ENCODE measurements at places on chromosomes 3 and 15. TPM values are rescaled to one million over a fixed set of nuclear protein-coding genes. Genes with fewer than 3 reads are reported as not detected.

GRCh38 chr3:182370949-182371348, 422.4 kb upstream of the ATP11B start:
- DNase-seq, result no peak

GRCh38 chr15:67150023-67150860, 84.8 kb downstream of the SMAD3 start:
- DNase-seq, result no peak

DNA sequence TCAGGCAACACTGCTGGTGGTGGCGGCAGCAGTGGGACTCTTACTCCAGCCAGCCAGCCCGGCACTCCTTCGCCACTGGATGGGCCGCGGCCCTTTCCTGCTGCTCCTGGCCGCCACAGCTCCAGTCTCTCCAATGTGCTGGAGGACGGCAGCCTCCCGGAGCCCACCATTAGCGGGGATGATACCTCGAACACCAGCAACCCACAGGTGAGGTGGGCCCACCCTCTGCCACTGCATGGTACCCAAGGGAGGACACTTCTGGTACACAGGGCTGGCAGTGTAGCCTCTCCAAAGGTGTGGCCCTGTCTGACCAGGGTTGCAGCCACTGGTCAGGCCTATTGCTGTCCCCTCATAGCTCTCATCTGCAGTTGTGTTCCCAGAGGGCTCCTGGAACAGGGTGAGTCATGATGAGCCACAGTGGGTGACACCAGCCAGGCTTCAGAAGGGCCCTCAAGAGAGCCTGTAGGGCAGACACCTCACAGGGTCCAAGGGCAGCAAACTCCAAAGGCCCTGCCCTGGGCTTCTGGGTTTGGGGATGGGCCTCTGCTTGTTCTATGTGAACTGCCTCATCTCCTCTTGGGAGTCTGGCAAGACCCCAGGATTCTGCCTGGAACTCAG, 20.8 kb downstream of the NBEAL2 start:
- DNase-seq, result no peak

DNA sequence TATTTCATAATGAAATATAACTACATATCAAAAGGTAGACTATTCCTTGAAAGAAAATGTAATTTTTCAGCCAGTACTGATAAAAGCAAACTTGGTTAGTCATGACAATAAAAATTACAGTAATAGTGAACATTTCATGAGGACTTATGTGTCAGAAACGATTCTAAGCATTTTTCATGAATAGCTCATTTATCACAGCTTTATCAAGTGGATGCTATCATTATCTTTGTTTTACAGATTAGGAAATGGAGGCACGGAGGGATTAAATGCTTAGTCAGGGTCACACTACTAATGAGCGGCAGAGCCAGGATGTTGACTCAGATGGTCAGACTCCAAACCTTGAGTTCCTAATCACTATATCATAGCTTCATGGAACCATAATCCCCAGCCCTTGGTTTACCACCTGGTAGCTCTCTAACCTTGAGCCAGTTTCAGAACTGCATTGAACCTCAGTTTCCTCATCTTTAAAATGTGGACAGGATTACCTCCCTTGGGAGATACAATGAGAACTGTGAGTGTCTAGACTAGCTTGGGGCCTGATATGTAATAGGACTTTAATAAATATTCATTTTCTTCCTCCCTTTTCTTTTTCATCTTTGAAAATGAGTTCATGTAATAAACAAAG, 85.4 kb downstream of the TNIK start:
- DNase-seq, result no peak

DNA sequence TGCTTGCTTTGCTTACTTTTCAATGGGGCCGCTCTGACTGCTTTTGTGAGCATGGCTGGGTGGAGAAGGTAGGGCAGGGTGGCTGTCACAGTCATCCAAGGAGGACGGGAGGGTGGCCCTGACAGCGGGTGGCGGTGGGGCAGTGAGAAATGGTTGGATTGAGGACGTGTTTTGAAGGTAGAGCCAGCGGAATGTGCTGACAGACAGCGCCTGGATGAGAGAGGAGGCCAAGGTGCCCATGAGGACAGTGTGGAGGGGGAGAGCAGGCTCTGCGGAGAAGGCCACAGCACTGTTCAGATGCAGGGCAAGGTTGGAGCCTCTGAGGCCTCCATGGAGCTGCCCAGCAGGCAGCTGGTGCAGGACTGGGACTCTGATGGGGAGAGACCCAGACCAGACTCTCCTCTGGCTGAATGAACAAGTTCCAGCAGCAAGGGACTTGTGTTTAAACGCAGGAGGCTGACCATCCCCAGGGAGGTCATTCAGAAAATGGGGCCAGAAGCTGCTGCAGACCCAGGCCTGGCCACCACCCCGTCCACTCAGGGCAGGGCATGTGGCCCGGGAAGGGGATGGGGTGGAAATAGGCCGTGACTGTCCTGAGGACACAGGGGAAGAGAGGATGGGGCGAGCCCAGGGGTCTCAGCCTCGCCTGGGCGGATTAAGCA, 120.3 kb upstream of the PRR20G start:
- DNase-seq, result no peak

- no peak for DNase-seq
Measured at GRCh38 chr3:65146179-65146578, 458.4 kb upstream of the ADAMTS9 start.

- no peak for DNase-seq
Measured at GRCh38 chr3:144369129-144369879, 397.7 kb downstream of the DIPK2A start.

DNA sequence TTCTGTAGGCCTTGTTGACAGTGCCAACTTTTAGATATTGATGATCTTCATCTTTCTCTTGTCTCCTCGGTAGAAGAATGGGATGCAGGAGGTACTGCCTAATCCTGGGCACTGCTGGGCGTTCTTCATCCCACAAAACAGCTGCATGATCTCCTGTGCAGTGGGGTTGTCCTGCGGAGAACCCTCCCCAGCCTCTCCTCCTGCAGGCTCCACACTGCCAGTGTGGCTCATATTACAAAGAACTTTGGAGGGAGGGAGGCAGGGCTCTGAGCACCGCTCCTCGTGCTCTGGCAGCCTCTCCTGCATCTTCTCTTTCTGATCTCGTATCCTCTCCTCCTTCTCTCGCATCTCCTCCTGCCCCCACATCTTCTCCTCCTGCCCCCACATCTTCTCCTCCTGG, 7.5 kb downstream of the GOLGA6L2 start:
- no peak for DNase-seq

GRCh38 chr15:90883526-90883975, 753 bp upstream of the FES start:
- DNase-seq, result no peak

GRCh38 chr3:16520241-16520969, 6.9 kb upstream of the RFTN1 start:
- no peak for DNase-seq

DNA sequence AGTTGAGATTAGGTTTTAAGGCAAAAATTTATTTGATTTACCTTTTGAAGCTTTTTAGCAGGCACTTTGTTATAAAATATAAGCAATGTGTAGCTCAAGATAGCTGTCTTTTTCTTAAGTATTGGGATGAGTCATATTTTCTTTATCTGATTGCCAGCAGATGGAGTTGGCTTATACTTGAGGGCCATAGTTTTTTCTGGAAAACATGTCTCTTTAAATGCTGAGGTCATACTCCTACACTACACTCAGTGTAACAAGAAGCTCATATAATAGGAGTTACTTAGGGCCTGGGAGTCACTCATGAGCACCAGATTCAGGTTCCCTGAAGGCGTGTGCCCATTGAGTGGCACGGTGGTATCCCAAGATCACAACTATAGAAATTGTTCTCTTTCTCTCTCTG, 579.8 kb downstream of the EDEM1 start:
- DNase-seq, result no peak

CMTM7 gene
- 34.2 TPM for total RNA-seq

EPHB3 gene
- not detected for total RNA-seq

NUSAP1 gene
- 181 TPM for total RNA-seq

GRM2 gene
- 0.54 TPM for total RNA-seq

IMPG2 gene
- total RNA-seq, result 0.45 TPM

ATP13A3 gene
- total RNA-seq, result 106 TPM

EPHA6 gene
- total RNA-seq, result not detected

CACNA1D gene
- total RNA-seq, result not detected

GUCA1C gene
- total RNA-seq, result not detected

TMCO5A gene
- not detected for total RNA-seq

Data from activated naive CD4-positive, alpha-beta T cell treated with anti-CD3 and anti-CD28 coated beads, Interleukin-2, amount 50 U/mL, for 72 hours (primary cell).